ENCODE measurements at places on chromosomes 3 and 15.

GRCh38 chr3:88030210-88030609 lies 28.6 kb downstream of the CGGBP1 start:
- no peak for DNase-seq

DNA sequence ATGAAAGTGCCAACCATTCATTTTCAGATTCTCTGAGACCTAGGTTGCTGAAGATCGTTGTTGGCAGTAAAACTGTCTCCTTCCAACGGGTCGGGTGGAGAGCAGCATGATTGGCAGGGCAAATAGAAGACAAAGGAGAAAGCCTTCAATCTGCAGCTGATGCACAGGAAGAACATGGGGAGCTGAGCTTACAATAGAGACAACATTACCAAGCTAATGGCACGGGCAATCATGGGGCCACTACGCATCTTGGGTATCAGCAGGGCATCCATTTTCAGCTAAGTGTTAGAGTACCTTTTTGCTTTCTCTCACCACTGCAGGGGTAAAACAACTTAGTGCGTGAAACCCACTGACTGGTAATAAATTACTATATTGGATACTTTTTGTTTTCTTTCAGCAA lies 114.8 kb downstream of the WDR72 start:
- DNase-seq = no peak

DNA sequence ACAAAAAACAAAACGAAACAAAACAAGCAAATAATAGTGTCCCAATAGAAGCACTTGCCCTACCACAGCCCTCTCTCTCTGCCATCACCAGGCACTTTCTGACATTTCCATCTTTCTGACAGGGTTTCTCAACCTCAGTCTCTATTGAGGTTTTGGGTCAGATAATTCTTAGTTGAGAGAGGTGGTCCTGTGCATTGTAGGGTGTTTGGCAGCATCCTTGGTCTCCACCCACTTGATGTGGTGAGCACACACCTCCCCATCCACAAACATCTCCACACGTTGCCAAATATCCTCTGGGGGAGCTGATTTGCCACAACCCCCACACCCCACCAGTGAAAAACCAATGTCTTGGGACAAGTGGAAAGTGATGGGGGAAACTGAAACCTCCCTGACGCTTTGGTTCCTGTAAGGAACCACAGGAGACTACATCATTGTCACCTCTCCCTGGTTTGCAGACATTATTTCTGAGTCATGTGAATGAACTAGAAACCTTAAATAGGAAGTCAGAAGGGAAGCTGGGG lies 733.7 kb upstream of the CFAP20DC start:
- DNase-seq = no peak

DNA sequence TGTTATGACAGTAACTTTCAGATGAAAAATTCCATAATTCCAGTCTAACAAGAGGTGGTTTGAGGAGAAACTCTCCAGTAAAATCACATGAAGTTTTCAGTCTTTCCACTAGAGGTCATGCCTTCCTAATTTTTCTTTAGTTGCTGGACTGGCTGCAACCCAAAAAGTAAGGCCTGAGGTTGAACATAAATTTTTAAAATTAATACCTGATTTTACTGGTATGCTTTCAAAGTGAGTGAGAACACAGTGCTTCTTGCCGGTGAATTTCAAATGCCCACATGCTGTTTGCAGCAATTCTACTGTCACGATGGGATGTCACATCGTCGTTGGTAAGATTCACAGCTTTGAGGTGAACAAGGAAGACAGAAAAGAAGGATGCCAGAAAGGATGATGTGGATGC lies 89.0 kb upstream of the FGF12 start:
- DNase-seq = peak; percentile 55

- DNase-seq = no peak
These were observed 275.4 kb upstream of the CTDSPL start for GRCh38 chr3:37586280-37586679.

- DNase-seq = no peak
These were observed 73.3 kb downstream of the ABHD5 start for GRCh38 chr3:43764056-43764455.

GRCh38 chr15:78347586-78348543 lies 7.7 kb downstream of the CRABP1 start:
- peak; percentile 53 for DNase-seq

GRCh38 chr3:165133188-165133899 lies 55.0 kb upstream of the SI start:
- no peak for DNase-seq

- no peak for DNase-seq
These were observed 104.1 kb downstream of the STT3B start for GRCh38 chr3:31636694-31637442.

DNA sequence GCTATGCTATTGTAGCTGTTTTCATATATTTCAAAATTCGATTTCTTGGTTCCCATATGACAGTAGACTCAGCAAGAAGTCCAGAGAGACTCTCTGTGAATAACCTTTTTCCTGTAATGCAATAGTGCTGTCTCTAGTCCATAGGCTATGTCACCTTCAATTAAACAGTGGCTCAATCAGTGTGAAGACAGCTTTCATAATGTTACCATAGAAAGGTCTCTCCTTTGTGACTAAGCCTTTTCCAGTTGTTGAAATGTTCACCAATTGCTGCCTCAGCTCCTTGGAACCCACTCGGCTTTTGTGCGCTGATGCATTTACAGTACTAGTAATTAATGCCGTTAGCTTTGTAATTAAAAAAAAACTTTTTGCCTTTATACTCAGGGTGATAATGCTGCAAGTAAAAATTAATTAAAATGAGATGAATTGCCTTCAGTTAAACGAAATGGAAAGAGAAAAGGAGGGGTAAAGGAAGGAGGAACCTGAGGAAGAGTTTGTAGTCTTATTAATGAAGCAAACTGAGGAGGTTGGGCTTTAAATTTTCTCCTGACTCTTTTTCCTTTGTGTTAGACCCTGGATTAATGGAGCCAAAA lies 214.8 kb downstream of the LSAMP start:
- DNase-seq = peak; percentile 2

- no peak for DNase-seq
These were observed 113.6 kb downstream of the NEO1 start for GRCh38 chr15:73165844-73166243.

DNA sequence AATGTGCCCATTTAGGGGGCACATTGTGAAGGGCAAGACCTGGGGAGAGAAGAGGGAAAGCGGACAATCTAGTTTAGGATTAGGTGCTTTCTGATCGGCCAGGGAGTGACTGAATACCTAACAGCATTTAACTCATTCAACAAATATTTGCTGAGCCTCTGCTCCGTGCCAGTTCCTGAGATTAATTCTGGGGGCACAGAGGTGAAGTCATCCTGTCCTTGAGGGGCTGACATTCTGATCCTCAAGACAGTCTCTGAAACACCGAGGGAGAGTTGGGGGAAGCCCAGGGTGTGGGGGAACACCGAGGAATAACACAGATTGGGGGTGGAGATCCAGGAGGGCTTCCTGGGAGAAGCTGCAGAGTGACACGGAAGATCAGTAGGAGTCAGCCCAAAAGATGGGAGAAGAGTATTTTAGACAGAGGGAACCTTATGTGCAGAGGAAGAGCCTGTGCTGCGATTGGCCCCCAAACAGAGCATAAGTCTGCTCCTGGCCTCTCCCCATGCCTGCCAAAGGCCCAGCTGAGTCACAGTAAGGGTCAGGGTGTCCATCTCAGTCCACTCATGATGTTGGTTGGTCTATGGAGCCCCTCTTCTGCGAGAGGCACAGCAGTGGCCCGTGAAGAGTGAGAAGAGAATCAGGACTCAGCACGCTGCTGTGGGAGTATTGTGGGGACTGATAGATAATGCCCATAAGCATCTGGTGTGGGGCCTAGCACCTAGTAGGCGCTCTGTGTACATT lies 60.2 kb downstream of the AMOTL2 start:
- no peak for DNase-seq

DNA sequence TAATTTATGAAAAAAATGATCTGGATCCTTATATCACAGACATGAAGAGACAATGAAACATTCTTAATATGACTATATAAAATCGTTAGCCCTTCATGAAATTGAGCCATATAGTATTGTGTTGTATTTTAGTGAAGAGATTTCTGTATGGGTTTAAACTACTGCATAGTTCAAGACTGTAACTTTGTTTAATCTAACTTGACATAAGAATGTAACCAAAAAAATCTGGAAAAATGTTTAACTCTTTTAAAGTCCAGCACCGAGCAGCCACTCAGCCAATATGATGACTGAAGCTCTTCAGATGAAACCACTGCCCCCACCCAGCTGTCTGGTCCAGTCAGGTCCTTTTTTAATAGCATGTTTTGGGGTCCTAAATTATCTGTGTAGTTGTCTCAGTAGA lies 4.9 kb downstream of the NANOGP8 start:
- no peak for DNase-seq

- DNase-seq = no peak
These were observed 360.4 kb downstream of the FGF12 start for GRCh38 chr3:192366916-192367315.

GRCh38 chr3:196782511-196782910 lies 42.9 kb downstream of the PAK2 start:
- DNase-seq = no peak

- no peak for DNase-seq
These were observed 110.0 kb upstream of the MEF2A start for GRCh38 chr15:99455789-99456160.

DNA sequence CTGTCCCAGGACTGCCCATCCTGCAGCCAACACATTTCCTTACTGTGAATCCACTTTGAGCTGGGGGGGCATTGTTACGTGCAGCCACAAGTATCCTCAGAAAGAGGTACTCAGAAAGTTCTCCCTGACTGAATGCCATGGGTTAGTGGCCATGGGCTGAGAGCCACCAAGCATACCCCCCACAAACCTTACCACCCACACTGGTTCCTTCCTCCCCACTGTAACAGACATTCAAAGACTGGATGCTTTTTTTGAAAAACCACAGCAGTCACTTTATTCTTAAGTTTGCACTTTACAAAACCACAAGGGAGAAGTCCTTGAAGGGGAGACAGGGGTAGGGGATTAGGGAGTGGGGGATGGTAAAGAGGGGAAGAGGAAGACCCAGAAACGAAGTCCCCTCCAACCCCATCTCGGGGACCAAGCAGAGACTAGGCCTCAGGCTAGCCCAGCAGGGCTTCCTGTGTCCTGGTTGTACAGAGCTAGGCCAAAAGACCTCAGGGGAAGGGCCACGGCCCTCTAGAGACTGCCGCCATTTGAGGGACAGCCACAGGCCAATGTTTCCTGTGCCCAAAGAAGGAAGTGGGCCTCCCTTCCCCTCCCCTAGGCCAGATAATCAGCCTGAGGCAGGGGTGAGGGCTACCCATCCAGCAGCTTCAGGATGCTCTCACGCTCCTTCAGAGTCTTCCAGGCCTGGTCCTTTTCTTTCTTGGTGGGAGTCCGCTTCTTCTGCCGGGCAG lies 10.1 kb upstream of the CAMK1 start:
- DNase-seq = no peak

- DNase-seq = peak; percentile 26
These were observed 361.9 kb upstream of the ICE2 start for GRCh38 chr15:60840703-60841411.

- DNase-seq = no peak
These were observed 38.3 kb downstream of the MYH15 start for GRCh38 chr3:108472001-108472591.

GRCh38 chr3:127814325-127814781 lies 8.0 kb downstream of the MGLL start:
- no peak for DNase-seq

- peak; percentile 80 for DNase-seq
These were observed 41.4 kb upstream of the UMPS start for GRCh38 chr3:124688581-124689454.

DNA sequence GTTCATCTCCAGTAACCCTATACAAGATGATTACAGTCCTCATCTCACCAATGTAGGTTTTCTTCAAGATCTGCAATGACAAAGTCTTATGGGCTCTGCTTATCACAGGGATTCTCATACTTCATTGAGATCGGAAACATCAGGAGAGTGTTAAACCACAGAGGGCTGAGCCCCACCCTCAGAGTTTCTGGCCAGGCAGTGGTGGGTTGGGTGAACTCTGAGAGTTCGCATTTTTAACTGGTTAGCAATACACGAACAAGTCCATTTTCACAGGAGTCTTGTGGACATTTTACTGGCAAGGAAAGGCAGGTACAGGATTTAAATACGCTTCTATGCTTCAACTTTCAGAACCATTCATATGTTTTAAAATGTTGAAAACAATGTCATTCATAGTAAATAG lies 366.7 kb upstream of the ROBO2 start:
- DNase-seq = no peak

GRCh38 chr15:88623632-88624031 lies 2.5 kb downstream of the AEN start:
- DNase-seq = no peak

DNA sequence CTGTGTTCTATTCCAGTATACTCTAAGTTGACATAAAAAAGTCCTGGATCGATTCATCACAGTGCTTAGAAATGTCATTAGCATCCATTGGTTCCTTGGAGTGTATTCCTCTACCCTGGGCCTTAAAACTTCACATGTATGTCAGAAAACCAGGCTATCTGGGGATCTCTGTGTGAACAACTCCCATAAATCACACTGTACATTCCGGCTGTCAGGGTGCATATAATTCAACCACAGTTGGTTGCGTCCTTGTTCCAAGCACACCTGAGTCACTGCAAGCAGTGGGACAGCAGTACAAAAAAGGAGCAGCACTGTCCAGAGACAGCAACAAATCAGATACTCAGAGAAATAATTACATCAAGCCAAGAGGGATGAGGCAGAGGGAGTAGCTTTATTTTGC lies 52.4 kb downstream of the PDZRN3 start:
- no peak for DNase-seq

GRCh38 chr3:14583548-14584091 lies 43.5 kb upstream of the GRIP2 start:
- DNase-seq = no peak

DNA sequence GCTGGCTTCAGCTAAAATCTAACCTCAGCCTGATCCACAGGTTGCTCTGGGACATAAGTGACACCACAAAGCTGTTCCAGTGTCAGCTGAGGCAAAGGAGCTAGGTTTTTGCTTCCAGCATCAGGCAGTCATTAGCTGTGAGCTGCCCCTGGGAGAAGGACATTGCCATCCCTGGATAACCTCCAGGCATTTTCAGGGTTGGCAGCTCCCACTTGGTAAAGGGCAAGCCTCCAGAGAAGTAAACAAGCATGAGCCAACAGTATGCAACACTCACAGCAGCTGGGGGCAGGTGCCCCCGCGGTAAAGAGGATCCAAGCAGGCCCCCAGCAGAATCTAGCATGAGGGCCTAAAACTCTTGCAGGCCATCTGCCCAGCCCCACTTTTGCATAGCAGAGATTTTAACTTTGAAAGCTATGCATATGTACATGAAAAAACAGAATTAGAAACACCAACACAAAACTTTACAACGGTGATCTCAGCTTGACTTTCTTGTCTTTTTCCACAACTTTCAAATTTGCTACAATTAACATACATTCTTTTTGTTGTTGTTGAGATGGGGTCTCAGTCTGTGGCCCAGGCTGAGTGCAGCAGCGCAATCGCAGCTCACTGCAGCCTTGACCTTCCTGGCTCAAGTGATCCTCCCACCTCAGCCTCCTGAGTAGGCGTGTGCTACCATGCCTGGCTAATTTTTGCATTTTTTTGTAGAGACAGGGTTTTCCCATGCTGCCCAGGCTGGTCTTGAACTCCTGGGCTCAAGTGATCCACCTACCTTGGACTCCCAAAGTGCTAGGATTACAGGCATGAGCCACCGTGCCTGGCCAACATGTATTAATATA lies 83.8 kb upstream of the TPM1 start:
- no peak for DNase-seq

GRCh38 chr15:92801774-92802464 lies 98.2 kb upstream of the CHD2 start:
- no peak for DNase-seq
